GM12878 (cell line): ENCODE measurements at places on chromosomes 2 and 18.

DNA sequence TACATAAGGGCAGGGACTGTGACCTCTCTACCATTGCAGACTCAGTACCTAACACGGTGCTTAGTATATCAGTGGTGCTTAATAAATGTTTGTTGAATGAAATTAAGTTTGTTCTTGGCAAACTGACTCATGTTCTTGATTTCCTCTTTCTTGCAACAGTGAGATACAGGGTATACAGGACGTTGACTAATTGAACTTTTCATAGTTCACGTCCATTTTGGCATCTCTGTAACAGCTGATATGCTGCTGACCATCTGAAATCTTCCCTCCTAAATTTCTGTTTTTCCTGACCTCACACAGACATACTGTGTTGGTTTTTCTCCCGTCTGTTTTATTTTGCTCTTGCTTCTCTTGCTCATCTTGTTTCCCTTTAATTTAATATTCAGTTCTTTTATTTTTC is 44.2 kb downstream of the LHCGR start:
- DNase-seq: no peak

GRCh38 chr2:119219873-119220272 is 3.8 kb upstream of the STEAP3 start:
- no peak for DNase-seq

DNA sequence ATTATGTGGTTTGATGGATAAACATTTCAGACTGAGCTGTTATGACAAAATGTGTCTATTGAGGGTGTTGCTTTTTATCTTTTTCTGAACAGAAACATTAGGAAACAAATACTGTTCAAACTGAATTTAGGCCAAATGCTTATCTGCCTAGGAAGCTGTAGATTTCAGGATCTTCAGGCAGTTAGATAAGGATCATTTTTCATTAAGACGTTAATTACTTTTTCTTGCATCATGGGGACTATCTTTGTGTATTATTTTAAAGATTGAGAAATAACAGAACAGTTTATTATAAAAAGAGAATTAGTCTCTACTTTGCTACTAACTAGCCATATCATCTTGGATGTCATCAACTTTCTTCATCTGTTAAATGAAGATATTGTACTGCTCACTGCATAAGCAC is 107.5 kb downstream of the TTC27 start:
- no peak for DNase-seq

GRCh38 chr18:61362511-61362910 is 29.3 kb downstream of the CDH20 start:
- DNase-seq: no peak

DNA sequence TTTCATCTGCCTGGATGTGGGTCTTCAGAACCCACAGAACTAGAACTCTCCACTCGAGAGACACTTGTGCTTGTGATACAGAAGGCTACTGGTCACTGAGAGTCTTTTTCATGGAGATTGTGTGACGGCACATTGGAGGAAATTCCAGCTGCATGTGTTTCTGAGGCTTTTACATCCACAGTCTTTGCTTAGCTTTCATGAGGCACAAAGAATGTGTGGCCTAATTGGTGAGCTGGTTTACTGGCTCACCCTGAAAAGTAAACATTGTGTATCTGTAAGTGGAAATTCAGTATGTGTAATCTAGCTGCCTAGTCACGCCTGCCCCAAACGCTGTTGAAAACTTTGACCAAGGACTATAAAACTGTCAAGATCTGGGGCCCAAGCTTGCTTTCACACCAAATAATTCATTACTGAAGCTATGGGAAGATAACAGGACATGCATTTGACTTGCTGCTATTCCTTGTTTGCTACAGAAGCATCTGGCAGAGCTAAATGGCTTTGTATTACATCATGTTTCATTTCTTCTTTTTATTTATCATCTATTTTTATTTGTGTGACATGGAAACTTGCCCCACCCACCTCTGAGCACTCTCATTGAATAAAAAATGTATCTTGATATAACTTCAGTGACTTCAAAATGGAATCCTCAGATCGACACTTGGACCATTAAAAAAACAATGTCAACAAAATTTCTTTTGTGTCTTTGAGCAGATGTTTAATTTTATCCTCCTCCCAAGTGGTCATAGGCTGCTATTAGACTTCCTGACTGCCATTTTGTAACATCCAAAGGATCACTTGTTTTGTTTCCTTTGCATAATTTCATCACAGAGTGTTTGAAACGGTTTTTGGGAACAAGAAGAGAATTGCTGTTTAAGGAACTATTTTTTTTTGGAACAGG is 80.2 kb downstream of the EFEMP1 start:
- DNase-seq: no peak

DNA sequence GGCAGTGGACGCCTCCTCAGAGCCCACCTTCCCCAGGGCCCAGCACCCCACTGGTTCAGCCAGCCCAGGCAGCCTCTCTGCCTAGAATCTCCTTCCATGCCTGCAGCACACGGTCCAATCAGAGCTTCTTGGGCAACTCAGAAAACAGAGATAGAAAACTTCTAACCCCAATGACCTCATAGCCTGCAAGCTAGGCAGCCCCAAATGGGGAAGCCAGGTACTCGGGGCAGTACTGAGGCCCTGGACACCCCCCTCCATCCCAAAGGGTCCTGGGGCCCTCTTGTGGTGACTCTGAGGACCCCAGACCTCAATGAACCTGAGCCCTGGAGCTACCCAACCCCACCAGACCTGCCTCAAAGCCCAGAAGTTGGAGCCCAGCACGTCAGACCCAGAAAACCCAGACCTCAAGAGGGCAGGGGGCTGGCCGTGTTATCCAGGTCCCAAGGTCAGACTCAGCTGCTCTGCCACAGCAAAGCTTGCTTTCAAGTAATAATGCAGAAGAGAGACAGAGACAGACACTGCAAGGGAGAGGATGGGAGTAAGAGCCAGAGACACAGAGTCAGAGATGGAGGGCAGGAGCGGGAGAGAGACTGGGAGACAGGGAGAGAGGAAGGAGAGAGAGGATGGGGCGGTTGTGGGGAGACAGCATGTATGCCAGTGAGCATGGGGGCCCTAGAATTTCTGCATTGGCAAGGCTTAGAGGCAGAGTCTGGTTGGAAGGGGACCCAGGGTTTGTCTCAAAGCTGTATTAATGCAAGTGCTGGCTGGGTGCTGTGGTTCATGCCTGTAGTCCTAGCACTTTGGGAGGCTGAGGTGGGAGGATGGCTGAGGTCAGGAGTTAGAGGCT is 28.2 kb downstream of the SERTAD2 start:
- no peak for DNase-seq

GRCh38 chr2:105888625-105889024 is 143.9 kb downstream of the NCK2 start:
- no peak for DNase-seq

DNA sequence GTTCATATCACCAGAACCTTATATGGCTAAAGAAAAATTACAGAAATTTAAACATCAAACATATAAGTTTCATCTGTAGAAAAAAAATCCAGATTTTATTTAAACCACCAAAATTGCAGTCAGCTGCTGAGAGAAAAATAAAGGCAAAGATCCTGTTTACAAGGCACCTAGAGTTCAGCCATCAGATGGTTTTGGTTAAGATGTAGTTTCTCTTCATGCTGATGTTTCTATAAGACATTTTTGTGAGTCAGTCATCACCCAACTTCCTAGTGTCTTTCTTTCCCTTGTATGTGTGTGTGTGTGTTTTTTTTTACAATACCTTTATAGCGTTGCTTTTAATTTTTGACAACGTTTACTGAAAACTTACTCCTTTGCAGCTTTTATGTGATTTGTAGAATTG is 26.1 kb upstream of the MMADHC start:
- no peak for DNase-seq

- DNase-seq: no peak
These were observed 69.8 kb downstream of the SLC66A2 start for GRCh38 chr18:79881695-79882094.

- no peak for DNase-seq
These were observed 91.2 kb downstream of the KCNS3 start for GRCh38 chr2:17969661-17970060.

- DNase-seq: no peak
These were observed 917.8 kb downstream of the EPHA4 start for GRCh38 chr2:220654322-220654721.

DNA sequence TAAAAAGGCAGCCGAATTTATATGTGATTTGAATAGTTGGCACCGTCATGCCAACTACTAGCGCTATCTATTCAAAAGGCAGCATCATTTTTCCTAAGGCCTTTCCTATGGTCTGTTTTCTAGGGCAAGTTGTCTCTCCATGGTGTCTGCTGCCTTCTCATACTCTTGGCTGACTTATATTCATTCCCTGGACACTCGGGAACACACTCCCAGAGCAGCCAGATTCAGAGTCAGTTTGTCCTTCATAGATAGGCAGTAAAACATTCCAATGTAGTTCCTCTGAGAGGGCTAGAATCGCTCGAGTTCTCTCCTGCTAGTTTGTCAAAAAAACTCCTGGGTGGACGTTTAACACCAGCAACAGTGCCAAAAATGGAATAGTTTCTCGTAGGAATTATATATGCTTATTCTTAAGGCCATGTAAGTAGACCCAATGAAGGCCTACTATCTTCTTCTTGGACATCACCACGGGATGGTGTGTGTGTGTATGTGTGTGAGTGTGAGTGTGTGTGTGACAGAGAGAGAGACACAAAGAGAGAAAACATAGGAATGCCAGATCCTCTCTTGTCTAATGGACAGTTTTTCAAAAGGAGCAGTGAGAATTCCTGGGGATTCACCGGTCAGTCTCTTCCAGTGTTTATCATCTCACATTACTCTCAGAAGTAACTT is 129.3 kb upstream of the CTAGE1 start:
- DNase-seq: no peak

GRCh38 chr2:153497938-153498629 is 19.5 kb upstream of the RPRM start:
- no peak for DNase-seq

- no peak for DNase-seq
These were observed 909 bp downstream of the TMEM87B start for GRCh38 chr2:112055730-112056625.

DNA sequence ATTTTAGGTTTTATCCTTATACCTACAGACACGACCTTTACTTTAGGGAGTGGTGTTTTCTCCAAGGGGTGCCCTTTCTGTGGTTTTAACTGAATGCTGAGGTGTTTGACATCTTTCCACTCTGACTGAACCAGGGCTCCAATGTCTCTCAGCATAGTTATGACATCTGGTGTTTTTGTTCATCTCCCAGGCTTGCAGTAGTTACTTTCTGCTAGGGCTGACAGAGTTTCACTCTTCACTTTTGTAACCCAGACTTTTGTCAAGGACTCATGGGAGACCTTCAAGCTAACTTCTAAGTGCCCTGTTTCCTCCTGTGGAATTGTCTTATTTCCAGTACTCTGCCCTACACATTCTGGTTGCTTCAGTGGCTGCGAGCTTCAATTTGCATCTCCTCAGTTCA is 103.1 kb downstream of the CCDC85A start:
- DNase-seq: no peak

DNA sequence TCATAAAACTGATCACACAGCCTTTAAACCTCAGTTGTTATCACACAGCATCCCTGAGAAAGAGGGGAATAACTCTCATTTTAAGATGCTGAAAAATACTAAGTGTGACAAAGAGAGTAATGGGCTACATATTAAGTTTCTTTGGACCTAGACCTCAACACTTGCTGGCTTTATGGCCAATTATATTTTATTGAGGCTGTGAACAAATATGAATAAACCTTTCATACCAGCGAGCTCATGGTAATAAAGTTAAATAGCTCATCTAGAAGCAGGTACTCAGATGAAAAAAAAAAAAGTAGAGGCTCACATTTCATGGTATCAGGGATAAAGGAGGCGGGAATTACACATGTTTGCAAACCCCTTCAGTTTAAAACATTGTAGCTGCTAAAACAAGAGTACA is 75.7 kb downstream of the DOCK10 start:
- no peak for DNase-seq

GRCh38 chr2:108637304-108637669 is 82.0 kb upstream of the RANBP2 start:
- peak; percentile 46 for DNase-seq

DNA sequence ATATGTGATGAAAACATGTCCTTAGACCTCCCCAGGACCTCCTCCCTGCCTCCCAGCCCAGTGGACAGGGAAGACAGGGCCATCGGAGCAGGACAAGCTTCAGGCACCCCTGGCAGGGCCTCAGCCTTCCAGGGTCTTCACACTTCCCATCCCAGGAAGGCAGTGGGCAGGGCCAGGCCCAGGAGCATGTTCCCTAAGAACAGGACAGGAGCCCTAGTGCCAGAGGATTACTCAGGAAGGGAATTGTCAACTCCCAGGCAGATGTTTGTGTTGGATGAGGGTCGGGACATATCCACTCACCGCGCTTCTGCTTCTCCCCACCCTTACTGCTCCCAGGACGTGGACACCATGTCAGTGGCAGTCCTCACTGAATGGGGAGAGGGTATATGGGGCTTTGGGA is 138.9 kb downstream of the TNS1 start:
- no peak for DNase-seq

- DNase-seq: no peak
These were observed 68.9 kb upstream of the CAB39 start for GRCh38 chr2:230643576-230644291.

DNA sequence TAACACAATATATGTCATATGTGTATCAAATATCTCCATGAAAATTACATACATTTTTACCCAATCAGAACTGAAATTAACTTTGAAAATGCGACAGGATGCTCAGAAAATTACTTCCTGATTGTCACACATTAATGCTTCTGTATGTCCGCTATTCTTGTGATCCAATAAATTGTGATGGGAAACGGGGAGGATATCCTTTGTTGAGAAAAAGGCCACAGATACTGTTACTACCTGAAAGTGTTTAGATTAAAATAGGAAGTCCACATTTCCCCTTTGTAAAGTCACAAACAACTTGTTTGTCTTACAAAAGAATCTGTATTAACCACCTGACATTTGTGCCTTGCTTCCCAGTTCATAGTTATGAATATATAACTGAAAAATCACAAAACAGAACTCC is 62.9 kb downstream of the NOL10 start:
- no peak for DNase-seq

GRCh38 chr2:84537251-84537650 is 21.0 kb downstream of the DNAH6 start:
- DNase-seq: no peak

GRCh38 chr2:155696571-155696970 is 636.0 kb downstream of the NR4A2 start:
- no peak for DNase-seq

- no peak for DNase-seq
These were observed 377.8 kb downstream of the LNPK start for GRCh38 chr2:175624211-175624761.

DNA sequence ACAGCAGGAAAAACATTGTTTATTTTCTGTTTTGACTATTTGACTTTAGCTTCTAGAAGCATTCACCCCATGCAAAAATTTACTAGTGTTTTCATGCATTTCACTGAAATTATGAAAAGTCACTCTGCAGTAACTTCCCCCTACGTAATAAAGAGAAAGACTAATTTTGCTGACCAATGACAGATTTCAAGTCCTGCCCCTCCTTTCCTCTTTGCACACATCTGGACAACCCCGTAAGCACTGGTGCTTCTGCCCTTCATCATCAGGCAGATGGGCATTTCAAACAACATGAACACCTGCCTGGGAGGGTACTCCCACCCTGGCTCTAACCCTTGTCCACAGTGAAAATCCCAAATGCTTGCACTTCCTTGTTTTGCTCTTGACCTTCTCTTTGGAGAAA is 815.0 kb upstream of the ID2 start:
- DNase-seq: no peak

- no peak for DNase-seq
These were observed 60.4 kb downstream of the PDCL3 start for GRCh38 chr2:100623033-100623715.
